ENCODE measurements at places on chromosomes 12 and 14.
A peak's percentile ranks its signal among the peaks of the same experiment; 100 is the strongest.

- DNase-seq = no peak
Measured at GRCh38 chr14:49512571-49512970, 73.6 kb downstream of the RPS29 start.

- no peak for DNase-seq
Measured at GRCh38 chr12:105949391-105949790, 189.4 kb downstream of the NUAK1 start.

- no peak for DNase-seq
Measured at GRCh38 chr14:37172936-37173614, 669 bp upstream of the SLC25A21 start.

DNA sequence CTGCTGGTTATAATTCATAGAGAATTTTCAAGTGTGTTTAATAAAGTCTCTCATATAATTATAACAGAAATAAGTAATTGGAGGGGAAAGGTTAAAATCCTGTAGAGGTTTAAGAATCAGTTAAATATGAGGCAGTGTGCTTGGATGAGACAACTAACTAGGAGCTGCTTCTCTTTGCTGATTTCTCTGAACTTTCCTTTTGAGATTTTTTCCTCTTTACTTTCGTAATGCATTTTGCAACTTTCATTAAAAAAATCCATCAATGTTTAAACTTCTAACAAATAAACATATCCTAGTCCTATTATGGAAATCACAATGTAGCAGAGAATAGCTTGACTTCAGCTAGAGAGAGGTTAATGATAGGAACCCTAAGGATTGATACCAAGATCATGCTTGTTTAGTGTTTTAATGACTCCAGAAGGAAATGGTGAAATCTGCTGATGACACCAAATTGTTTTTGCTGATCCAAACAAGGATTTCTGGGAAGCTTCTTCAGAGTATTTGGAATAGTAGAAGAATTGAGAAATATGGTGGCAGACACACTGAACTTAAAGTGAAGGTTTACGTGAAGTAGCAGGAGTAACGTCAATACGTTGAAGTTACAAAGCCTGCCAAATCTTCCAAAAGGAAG lies 122.6 kb downstream of the RAD51B start:
- no peak for DNase-seq

- DNase-seq = no peak
Measured at GRCh38 chr12:52436000-52436827, 2.0 kb upstream of the KRT75 start.

DNA sequence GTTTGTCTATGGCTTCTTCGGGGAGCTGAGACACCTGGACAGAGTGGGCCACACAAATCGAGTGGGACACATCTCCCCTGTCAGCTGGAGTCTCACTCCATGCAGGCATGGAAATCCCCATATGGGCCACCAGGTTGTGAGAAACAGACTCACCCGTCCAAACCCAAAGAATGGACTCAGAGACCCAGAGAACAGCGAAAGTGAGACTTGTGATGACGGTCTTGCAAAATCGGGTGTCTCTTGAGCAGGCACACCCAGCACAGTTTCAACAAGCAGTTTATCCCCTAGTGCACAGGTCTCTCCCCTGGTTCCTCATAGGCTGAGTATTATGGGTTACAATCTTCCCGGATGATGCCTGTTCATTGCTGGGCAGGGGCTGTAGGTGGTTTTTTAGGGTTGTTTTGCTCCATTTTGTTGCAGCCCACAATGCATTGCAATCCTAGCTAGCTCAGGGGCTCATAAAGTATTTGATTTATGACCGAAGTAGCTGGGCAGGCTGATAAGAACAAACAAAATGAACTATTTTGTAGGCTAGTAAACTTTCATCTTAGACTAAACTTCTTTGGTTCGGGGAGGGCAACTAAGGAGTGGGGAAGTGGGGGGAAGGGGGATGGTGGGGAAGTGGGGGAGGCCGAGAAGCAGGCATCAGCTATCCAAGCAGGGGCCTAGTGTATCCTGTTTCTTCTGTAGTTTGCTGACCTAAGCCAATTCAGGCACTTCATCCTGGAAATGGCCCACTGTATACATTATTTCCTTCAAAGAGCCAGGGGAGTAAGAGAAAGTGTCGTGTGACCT lies 45.3 kb downstream of the IQSEC3 start:
- DNase-seq = no peak

GRCh38 chr12:107541001-107541705 lies 144.4 kb upstream of the PWP1 start:
- DNase-seq = no peak

- DNase-seq = no peak
Measured at GRCh38 chr12:118374126-118374725, 1.5 kb upstream of the TAOK3 start.

DNA sequence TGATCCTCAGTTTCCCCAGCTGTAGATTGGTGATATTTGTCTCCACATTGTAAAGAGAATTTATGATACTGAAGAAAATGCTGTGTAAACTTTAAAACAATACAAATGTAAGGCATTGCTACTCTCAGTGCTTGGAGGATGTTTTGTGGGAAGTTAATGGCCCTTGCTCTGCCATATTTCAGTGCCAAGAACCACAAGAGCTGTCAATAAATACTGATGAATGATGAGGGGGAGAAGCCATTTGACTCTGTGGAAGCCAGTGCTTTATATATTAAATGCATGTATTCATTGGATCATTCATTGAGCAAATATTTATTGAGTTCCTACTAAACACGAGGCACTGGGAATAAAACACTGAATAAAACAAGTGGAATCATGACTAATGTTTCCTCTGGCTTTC lies 30.8 kb downstream of the CACNA1C start:
- DNase-seq = no peak

DNA sequence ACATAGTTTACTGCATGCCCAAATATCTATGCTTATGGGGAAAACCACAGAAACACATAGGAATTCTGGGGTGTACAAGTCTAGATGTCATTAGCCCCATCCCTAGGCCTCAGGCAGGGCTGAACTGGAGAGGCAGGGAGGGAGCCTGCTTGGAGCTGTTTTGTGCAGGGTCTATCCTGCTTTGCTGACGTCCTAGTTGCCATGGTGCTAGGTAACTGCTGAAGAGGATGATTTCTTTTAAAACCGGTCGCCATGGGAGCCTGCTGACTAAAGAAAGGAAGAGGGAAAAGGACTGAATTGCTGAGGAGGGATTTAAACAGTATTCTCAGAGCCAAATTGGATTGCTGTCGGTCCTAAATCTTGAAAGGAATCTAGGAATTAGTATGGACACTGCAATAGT lies 10.7 kb downstream of the GPR19 start:
- DNase-seq = no peak

- no peak for DNase-seq
Measured at GRCh38 chr14:104784218-104784568, 11.4 kb downstream of the AKT1 start.

DNA sequence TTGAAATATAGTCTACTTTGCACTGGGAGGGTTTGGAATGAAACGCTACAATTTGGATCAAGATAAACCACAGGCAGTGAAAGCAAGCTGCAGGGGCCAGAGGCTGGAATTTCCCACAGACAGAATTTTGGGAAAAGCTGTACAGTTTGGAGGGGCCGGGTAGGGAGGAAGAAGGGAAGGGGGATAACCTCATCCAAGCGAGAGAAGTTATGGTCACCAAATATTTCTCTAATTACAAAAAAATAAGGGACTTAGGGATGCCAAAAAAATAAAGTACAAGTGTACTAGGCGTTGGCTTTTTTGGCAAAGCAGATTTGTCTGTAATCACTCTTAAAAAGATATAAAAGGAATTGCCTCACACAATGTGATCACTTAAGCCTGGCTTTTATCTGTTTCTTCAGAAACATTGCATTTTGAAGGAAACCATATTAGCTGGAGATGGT lies 31.2 kb upstream of the ADGRD1 start:
- no peak for DNase-seq

DNA sequence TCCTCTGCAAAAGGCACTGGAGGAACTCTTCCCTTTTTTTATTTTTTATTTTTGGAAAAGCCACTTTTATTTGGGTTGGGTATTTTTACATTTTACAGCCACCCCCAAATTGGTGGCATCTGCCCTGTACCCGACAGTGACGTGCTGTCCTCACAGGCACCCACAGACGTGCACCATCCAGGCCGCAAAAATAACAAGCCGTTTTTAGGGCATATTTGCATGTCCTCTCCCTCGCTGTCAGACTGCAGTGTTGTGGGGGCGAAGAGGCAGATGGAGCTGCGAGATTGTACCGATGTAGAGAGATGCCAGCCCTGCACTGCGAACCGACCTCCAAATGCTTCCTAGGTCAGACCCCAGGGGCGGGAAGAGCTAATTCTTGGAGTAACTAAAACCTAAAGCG lies 12.2 kb downstream of the JDP2 start:
- no peak for DNase-seq

DNA sequence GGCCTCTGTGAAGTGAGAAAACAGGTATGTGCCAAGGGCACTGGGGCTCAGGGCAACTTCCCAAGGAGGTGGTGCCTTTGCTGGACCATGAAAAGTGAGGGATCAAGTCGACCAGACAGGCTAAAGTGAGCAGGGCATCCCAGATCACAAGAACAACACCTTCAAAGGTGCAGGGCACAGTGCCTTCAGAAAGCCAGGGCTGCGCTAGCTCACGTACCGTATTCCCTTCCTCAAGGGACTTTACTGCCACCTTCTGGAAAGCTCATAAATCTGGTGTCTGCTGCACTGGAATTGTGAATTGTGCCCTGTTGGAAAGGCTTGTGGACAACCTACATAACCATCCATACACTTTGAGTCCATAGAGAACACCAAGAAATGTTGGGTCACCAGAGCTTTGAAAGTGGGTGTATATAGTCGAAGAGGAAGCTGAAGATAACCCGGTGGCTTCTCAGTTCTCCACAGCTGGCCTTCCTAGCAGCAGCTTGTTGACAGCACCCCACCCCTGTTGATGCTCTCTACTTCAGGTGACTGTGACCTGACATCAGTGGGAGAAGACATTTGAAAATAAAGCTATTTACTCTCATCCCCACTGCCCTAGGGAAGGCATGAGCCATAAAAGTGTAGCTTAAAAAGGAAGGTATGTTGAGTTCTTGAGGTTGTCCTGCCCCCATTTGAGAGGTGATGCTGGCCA lies 24.5 kb downstream of the FIGNL2 start:
- DNase-seq = peak; percentile 71

- DNase-seq = no peak
Measured at GRCh38 chr14:100858838-100859220, 32.9 kb downstream of the MEG3 start.

- DNase-seq = no peak
Measured at GRCh38 chr12:113301811-113302210, 33.1 kb downstream of the SLC8B1 start.

GRCh38 chr12:118398524-118398923 lies 22.2 kb downstream of the SUDS3 start:
- DNase-seq = no peak

DNA sequence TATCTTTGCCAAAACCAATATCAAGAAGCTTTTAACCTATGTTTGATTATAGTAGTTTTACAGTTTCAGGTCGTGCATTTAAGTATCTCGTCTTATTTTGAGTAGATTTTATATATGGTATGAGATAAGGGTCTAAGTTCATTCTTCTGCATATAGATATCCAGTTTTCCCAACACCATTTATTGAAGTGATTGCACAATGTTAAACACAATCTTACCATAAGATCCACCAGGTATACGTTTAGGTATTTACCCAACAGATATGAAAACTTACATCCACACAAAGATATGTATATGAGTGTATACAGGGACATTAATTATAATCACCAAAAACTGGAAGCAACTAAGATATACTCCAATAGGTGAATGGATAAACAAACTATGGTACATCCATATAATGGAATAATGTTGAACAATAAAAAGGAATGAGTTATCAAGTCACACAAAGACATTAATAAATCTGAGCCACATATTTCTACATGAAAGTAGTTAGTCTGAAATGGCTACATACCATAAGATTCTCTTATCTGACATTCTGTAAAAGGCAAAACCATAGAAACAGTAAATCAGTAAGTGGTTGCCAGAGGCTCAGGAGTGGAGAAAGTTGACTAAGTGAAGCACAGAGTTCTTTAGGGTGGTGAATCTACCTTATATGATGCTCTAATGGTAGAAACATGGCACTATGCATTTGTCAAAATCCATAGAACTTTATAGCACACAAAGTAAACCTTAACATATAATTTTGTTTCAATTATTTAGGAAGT lies 222.6 kb downstream of the NUAK1 start:
- DNase-seq = no peak

DNA sequence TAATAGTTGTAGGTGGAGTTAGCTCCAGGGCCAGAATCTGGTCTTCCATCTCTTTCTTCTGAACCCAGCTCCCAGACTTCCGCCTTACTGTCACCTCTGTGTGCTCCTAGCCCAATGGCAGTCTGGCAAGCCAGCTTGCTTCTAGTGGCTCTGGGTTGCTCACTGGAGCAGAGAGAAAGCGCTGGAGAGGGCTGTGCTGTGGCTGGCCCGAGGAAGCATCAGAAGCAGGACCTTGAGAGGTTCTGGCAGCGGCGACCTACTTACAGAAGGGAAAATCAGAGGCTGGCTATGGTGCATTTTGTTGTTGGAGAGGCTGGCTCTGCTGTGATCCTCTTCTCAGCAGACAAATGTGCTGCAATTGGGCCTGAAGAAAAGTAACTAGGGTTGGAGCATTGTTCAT lies 28.6 kb downstream of the KCNA5 start:
- no peak for DNase-seq

- no peak for DNase-seq
Measured at GRCh38 chr12:22541496-22542155, 2.7 kb downstream of the C2CD5 start.

- peak; percentile 58 for DNase-seq
Measured at GRCh38 chr12:58529897-58530741, 390.2 kb downstream of the LRIG3 start.

- DNase-seq = no peak
Measured at GRCh38 chr14:51738754-51739153, 87.0 kb downstream of the FRMD6 start.

GRCh38 chr14:52898496-52898895 lies 52.4 kb downstream of the FERMT2 start:
- DNase-seq = no peak

GRCh38 chr12:93743999-93744689 lies 67.0 kb downstream of the CRADD start:
- DNase-seq = no peak

DNA sequence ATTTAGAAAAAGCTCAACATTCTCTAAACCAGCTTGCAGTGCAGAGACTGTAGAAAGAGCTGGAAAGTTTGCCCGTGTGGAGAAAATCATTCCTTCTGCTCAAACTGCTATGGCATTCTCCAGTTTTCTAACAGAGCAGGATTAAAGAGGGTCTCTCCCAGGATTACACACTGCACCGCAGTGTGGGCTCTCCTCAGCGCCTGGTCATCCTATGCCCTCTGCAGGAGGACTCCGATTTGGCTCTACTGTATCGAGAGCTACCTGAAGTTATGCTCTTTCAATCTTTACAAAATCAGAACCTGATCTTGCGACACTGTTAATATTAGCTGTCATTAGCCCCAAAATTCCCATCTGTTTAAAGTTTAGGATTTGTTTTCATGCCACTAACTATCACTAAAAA lies 33.0 kb downstream of the BHLHE41 start:
- DNase-seq = no peak

DNA sequence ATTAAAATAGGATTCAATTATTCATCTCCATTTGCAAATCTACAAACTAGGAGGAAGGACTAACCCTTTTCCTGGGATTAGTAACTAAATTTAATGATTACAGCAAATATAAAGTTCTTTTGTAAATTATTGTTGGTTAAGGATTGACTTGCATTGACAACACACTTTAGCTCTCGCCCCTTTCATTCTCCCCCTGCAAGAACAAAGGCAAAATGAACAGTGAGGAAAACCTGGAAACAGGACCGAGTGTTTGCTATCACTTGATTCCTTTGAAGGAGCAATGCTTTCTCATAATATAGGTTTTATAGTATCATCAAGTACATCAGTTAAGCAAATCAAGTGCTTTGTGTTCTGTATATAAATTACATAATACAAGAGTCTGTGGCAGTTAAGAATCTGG lies 7.4 kb upstream of the COX16 start:
- DNase-seq = no peak
